Effector CD4-positive, alpha-beta T cell (primary cell): ENCODE measurements at places on chromosomes 7 and 10.

GRCh38 chr10:61385231-61386001, 67.8 kb downstream of the TMEM26 start:
- DNase-seq, result no peak

DNA sequence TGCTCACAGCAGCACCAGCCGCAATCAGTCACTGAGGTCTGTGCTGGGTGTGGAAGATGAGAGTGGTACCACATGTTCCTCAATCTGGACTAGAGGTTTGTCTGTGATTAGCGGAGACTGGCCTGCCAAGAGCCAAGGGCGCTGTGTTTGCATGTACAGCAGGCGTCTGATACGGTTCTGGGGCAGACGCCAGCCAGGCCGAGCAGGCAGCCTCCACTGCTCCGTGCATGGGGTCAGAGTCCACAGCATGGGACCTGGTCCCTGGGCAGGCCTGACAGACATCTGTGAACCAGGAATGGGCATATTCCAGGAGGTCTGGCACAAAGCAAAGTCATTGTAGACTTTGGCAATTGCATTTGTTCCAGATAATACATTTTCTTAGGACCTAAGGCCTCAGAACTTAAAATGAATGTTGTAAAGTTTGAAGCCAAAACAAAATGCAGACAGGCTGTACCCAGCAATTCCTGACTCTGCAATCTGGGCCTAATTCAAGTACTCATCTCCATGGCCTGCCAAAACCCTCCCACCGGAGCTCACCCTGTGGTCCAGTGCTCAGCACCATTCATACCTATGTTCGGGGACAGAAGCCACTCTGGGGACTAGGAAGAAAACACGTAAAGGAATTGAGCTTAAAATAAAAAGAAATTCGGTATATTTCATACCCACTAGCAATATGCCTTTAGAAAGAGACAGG, 50.0 kb upstream of the FAM20C start:
- DNase-seq, result no peak

GRCh38 chr10:69214666-69215131, 5.4 kb upstream of the HKDC1 start:
- no peak for DNase-seq

- peak; percentile 61 for DNase-seq
These were observed 2.3 kb upstream of the NOS3 start for GRCh38 chr7:150988230-150989226.

DNA sequence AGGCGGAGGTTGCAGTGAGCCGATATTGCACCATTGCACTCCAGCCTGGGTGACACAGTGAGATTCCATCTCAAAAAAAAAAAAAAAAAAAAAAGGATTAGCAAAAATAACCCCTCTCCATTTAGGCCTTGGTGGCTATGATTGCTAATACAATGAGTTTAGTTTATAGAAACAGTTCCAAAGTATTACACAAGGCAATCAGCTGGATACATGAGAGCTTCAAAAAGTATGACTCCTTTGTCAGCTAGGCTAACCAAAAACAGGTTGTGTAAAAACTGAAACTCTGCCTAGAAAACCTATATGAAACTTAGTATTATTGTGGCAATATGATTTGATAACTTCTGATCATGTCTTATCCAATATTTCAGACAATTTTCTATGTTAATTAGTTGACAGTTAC, 57.2 kb downstream of the SUGCT start:
- DNase-seq, result no peak
